ENCODE measurements at places on chromosomes 1 and 21.

DNA sequence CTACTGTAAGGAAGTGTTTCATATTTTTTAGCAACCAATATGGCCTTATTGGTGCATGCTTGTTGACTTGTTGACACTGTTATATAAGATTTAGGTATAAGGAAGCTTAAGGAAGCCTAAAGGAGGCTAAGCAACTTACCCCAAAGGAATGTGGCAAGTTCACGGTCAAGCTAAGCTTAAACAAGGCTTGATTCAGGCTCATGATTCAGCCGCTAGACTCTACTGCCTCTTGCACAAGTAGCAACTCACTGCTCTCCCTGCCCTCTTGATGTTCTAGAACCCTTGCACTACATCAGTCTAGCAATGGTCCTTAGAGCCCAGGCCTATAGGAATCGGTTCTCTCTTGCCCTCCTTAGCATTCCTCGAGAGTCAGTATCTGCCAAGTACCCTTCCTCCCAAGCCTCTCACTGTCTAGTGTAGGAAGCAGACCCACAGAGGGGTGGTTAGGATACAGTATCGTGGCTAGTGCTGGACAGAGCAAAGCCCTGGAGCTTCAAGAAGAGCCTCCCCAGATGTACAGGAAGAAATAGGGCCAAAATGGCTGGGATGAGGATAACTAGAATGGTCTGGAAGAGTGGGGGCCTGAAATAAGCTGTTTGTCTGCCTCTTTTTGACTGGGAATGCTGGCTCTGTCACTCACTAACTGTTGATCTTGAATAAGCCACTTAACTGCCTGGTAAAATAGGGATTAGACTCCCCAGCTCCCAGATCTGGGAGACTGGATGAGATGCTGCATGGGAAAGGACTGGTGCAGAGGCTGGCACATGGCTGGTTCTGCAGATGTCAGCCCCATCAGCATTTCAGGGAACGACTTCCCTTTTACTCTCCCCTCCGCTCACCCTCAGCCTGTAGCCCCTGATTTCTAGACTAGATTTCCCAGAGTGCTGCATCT, 122.2 kb downstream of the NAV1 start:
- DNase-seq = no peak

- DNase-seq = no peak
Measured at GRCh38 chr1:202811296-202812175, 782 bp downstream of the PCAT6 start.

- DNase-seq = no peak
Measured at GRCh38 chr1:118185084-118185832, at the start of gene SPAG17. TSS of gene SPAG17 (minus strand) at chr1:118185228. CDS start at chr1:118185157, 71 bp downstream.

DNA sequence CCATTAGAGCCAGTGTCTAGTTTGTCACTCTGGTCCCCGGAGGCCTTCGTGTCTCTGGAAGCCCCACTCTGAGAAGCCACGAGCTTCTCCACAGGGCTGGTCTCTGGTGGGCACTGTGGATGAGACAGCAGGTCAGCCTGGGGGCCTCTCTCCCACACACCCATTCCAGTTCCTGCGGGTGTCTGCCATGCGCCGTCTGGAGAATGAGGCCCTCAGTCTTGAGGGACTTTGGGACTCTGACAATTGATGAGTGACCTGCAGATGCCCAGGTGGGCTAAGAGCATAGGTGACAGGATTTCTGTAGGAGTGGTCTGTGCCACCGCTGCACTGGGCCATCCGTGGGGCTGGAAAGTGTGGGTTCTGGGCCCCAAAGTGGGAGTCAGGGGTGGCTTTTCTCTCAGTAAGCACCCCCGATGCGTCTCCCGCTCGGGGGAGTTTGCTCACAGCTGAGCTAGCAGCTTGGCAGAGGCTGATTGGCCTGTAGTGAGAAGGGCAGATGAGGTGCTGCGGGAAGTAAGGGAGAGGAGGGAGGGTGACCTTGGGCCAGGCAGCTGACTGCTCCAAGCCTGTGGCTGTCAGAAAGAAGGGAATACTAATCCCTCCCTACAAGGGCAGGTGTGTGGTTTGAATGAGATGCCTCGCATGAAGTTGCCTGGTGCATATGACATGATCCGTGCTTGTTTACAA, 26.4 kb downstream of the LHX4 start:
- no peak for DNase-seq

- no peak for DNase-seq
Measured at GRCh38 chr1:236065509-236066005, 667 bp upstream of the NID1 start.

- no peak for DNase-seq
Measured at GRCh38 chr1:81887421-81888144, 86.8 kb downstream of the ADGRL2 start.

- no peak for DNase-seq
Measured at GRCh38 chr1:170395149-170395548, 136.8 kb upstream of the GORAB start.

DNA sequence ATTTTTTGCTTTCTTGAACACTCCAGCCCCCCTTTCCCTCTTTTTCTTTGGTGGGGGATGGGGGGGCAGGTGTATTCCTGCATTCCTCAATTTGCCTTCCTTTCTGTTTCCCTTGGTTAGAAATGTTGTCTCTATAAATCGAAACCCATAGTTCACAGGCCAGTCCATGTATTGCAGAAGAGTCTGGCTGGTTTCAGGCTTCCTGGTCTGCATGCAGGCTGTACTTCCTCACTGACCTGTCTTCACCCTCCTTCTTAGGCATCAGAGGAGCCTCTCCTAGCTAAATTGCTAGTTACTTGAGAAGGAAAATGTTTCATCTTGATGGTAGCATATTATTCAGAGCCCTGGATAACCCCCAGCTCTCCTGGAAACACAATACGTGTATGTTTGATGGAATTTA, 140.0 kb downstream of the SPATA46 start:
- no peak for DNase-seq

DNA sequence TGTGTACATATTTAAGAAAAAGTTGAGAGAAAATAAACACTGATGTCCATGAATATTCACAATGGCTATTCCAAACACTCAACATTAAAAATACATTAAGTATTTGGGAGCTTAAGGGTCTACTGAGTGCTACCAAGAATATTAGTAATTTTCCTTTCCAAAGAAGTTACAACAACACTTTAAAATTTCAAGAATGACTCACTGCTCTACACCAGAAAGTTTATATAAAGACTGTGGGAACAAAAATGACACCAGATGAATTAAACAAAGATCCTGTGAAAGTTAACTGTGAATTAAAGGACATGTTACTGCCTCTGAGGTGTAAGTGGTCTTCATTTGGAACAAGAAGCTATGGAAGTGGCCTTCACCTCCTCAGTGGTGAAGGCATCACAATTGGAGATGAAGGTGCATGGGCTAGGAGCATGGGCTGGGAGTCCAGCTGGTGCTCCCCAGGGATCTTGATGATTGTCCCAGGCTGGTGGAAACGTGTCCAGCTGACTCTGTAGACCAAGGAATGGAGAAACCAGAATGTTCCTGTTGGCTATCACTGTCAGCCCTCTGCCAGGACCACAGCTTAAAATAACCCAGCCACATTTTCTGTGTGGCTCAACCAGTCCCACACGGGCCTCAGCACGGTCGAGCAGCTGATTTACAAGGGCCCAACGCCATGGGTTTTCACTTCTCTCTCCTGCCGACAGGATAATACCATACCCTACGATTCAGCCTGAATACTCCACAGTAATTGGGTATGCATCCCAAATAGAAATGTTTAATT, 28.8 kb downstream of the TAF5L start:
- no peak for DNase-seq

- no peak for DNase-seq
Measured at GRCh38 chr1:182875889-182876288, 36.7 kb downstream of the DHX9 start.

DNA sequence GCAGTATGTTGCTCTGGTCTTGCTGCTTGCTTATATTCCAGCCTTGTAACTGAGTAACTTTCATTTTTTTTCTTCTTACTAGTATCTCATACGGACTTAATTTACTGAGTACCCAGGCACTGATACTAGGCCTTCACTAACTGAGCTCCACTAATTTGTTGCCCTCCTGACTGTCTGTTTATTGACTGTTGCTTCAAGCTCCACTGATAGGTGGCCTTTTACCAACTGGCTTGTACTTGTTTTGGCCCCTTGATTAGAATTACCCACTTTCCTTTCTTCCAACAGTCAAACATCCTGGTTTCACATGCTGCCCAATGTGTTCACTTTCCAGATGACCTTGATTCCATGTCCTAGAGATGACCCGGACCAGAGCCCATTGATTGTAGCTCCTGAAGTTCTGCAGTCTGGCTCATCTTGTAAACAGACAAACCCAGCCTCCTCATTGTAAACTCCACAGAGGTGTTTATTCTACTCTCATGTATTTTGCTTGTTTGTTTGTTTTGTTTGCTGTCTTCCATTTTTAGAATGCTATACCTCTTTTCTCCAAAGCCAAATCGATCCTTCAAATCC, 27.7 kb downstream of the RGS1 start:
- DNase-seq = no peak

GRCh38 chr1:170274131-170274501, 128.4 kb downstream of the NTMT2 start:
- no peak for DNase-seq

DNA sequence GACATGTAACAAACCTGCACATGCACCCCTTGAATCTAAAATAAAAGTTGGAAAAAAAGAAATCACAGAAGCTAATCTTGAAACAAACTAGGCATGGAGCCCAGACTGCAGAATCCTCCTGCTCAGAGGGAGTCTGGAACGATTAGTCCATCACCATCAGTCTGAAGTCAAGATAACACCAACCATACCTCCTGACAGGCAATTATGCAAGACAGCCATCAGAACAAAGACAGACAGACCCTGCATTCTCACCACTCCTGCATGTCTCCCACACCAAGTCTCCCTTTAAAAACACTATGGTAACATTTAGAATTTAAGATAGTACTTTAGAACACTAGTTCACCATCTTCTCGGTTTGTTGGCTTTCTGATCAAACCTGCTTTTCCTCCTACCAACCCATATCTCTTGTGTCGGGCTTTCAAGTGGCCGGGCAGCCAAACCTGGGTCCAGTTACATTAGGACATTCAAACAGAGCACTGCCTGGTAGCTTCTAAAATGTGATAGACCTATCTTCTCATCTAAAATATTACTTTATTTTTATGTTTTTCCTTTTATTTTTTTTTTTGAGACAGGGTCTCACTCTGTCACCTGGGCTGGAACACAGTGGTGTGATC, 10.1 kb downstream of the YARS1 start:
- no peak for DNase-seq

DNA sequence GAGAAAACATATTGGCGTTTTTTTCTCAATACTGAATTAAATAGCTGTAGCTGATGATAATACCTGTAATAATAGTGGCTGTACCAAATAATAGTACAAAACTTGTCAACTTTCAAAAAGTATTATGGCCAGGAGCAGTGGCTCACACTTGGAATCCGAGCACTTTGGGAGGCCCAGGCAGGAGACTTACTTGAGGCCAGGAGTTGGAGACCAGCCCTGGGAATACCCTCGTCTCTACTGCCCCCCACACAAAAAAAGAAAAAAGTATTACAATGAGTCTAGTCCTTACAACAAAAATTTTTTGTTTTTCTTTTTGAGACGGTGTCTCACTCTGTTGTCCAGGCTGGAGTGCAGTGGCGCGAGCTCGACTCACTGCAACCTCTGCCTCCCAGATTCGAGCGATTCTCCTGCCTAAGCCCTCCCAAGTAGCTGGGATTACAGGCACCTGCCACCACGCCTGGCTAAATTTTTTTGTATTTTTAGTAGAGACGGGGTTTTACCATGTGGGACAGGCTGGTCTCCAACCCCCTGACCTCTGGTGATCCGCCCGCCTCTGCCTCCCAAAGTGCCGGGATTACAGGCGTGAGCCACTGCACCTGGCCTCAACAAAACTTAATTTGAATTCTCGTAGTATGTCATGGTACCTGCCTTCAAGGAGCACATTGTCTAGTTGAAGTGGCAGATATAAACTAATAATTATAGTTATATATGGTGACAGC, 1.4 kb downstream of the RBBP4 start:
- DNase-seq = no peak

DNA sequence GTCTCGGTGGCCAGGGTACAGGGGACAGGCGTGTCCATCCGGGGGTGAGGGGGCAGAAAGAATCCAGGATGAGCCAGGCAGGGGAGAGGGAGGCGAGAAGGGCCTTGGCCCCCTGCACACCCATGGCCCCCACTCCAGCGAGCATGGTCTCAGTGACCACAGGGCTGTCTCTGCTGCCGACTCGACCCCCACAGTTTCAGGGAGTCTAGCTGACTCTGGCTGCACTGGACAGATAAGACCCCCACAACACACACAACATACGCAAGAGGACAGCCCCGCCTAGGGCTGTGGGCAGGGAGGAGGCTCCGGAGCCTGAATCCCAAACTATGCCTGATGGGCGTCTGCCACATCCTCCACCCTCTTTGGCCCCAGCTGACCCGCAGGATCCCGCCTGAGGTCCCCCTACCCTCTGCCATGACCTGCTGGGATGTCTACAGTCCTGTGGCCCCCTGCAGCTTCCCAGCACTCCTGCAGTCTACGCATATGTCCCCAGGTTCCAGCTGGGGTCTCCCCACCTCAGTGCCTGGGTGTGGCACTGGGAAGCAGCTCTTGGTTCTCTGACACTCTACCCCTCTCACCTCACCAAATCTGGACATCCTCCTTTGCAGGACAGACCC, 22.0 kb downstream of the WNT9A start:
- DNase-seq = no peak

DNA sequence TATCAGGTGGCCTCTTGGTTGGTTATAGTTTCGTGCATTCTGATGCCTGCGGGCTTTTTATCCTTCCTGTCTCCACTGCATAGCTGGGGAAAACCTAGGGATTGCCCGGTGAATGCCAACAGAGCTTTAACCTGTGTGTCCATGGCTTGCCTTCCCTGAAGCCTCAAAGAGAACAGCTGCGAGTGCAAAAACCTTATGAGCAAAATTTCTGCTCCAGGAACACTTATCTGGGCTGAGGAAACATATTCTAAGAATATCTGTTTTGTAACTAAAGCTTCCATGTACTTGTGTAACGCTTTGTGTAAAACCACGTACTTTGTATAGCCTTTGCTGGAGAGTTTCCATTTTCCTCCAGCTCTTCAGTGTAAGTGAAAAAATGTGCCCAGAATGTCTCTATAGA, 7.2 kb downstream of the CNST start:
- no peak for DNase-seq

DNA sequence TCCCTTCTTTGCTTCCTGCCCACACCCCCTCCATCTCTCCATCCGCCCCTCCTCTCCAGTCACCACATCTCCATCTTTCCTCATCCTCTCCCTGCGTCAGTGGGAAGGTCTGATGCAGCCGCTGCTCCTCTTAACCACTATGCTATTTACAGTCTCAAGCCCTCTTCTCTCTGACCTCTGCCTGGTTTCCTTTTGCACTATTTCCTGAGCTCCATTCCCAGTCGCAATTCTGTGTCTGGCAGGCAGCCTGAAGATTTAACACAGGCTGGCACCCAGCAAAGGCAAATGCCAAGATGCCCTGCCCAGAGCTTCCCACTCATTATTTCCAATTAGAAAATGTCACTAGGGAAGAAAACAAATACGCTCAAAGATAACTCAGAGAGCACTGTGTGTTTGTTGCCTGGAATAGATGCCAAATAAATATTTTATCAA, 89.6 kb upstream of the LPGAT1 start:
- no peak for DNase-seq
